ENCODE measurements at places on chromosomes 2 and 18.

DNA sequence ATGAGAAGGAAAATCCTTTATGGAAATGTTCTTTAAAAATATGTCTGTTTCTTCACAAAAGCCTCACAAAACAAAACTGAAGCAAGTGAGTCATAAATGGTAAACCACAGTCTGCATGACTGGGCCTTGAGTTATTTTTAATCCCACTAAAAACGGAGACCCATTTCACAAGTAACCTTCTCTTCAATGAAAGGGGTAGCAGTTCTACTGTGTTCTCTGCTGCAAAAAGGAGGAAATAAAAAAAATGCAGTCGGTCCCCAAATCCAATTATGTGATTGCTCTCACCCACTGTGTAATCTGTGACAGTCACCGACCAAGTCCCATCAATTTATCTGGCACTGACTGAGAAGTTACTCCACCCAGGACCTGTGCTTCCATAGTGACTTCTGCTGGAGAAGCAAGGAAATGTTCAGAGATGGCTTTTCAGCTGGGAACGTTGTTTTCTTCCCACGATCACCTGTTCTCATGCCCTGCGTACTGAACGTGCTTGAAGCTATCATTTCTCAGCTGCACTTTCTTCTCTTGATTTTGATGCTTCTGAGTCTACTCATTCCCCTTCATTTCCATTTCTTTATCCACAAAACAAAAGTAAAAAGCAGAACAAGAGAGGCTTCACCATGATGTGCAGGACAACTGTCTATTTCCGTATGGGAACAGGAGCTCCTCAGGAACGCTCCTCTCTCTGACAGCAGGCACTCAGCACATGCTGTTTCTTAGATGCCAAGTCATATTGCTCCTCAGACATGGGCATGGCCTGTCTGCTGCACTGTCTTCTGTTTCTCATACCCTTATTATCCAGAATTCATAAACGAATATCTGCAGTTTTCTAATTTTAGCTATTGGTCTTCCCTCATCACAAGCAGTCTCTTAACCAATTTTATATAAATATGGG, 80.0 kb upstream of the TMEM200C start:
- H3K27me3 ChIP-seq = no peaks in the 10 kb centered on the region
- no peak for DNase-seq
- H3K27ac ChIP-seq = no peak overlapping the region
- H3K4me1 ChIP-seq = no peaks in the 10 kb centered on the region

DNA sequence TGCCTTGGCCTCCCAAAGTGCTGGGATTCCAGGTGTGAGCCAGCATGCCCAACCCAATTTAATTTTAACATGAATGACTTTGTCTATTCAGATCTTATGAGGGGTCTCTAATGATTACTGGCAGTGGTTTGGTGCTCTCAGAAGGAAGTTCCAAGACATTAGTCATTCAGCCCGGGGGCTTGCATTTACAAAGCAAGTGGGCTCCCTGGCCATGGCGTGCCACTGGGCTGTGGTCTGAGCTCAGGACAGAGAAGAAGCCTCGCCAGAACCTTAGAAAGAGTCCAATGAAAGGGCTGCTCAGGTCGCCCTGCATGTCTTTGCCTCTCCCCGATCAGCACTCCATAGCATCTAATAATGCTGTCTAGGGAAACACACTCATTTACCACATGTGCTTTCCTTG, 182.6 kb upstream of the CHAC2 start:
- no peaks in the 10 kb centered on the region for H3K4me1 ChIP-seq
- no peak overlapping the region for H3K4me3 ChIP-seq
- H3K36me3 ChIP-seq = no peaks in the 10 kb centered on the region
- DNase-seq = no peak
- H3K27me3 ChIP-seq = no peaks in the 10 kb centered on the region

DNA sequence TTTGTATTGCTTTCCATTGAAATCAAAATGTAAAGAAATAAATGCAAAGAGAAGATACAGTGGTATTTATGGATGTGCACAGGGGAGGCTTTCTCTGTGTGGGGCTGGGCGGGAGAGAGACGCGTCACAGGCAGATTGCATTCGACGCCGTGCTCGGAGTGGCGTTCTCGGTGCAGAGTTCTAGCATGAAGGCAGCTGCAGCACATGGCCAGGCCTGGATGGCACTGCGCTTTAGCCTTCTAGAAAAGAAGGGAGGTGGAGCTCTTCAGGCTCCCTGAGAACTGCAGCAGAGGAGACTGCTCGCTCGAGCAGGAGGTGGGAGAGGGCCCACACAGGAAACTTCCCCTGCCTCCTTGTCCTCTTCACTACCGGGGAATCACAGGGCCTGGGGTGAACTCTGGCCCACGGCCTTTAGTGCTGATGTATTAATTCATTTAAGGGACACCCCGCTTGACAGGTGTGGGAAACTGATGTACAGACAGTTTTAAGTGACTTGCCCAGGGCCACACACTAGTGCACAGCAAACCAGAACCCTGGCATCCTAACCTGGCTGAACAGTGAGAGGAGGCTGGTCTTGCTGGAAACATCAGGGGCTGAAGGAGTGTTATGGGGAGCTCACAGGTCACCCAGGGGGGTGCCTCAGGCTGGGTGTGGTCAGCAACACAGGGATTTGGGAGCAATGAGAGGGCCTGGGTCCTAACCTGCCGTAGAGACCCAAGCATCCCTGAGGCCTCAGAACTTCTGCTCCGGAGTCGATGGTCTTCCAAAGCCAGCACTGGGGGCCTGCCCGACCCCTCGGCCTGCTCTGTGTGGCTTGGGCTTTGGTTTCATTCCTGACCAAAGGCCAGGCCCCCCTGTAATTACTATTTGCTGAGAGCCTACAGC, 199.9 kb downstream of the HDAC4 start:
- no peaks in the 10 kb centered on the region for H3K27me3 ChIP-seq
- H3K27ac ChIP-seq = no peak overlapping the region
- no peaks in the 10 kb centered on the region for H3K4me1 ChIP-seq
- no peak overlapping the region for H3K4me3 ChIP-seq
- DNase-seq = no peak

DNA sequence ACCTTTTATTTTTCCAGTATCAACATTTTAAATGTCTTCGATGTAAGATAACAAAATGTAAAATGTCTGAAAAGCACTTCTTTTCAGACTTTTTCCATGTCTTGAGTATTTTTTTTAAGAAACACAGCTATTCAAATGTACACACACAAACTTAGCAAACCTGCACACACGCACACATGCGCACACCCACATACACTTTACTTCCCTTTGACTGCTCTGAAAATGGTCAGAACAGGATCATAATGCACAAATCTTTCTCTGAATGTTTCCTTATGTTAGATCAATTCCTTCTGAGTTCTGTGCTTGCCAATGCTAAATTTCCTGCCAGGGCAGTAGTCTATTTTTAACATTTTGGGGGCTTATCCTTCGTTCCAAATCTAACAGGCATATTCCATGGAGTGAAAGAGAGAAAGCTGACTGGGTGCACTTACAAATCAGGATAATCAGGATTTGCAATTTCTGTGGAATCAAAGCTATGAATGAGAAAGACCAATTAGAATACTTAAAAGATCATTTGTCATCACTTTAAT, 136.3 kb downstream of the ZEB2 start:
- no peak overlapping the region for H3K27ac ChIP-seq
- no peak overlapping the region for H3K4me3 ChIP-seq
- no peaks in the 10 kb centered on the region for H3K36me3 ChIP-seq
- no peak for DNase-seq
- peaks cover 3% of the 10 kb centered on the region for H3K4me1 ChIP-seq

DNA sequence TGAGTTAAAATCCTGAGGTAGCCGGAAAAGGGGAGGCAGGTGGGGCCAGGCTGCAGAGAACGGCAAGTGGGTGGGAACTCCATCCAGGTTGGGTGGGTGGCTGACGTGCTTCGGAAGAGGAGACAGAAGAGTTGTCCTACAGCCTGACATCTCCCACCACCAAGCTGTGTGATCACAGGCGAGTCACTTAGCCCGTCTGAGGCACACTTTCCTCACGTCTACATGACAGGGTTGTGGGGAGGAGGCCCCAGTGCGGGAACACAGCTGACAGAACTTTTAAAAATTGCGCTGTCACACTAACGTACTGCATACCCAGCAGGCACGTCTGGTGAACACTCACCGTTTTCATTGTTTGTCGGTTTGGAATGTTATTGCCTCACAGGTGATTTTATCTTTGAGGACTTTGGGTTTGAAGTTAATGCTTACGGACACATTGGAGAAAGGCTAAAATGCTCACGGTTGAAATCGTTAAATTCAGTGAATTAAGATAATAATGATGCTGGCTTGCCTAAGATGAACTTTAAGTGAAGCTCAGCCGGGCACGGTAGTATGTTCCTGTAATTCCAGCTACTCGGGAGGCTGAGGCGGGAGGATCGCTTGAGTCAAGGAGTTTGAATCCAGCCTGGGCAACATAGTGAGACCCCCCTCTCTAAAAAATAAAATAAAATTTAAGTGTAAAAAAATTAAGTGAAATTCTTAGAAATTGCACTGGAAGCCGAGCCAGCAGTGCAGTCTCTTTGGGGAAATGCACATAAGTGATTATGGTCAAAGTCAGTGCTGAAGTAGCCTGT, 8.9 kb downstream of the EMILIN2 start:
- no peak for DNase-seq
- no peak overlapping the region for H3K27ac ChIP-seq
- no peaks in the 10 kb centered on the region for H3K4me1 ChIP-seq
- H3K27me3 ChIP-seq = peaks cover 18% of the 10 kb centered on the region

DNA sequence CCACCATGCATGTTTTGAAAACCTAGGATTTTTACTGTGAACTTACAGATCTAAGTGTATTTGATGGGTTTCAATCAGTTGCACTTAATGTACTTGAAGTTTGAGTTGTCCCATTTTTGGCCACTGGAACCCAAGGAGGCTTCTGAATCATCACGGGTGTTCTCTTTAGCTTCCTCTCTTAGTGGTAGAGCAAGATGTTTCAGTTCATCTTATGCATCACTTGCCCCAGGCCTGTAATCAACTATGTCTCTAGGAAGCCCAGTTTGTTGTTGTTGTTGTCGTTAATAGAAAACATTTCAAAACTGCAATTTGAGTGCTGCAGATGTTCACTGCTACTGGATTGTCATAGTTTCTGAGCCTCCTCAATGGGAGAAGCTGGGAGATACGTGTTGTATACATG, 97.0 kb downstream of the FHOD3 start:
- no peak overlapping the region for H3K4me3 ChIP-seq
- no peaks in the 10 kb centered on the region for H3K4me1 ChIP-seq
- no peaks in the 10 kb centered on the region for H3K36me3 ChIP-seq
- no peak overlapping the region for H3K27ac ChIP-seq
- H3K27me3 ChIP-seq = no peaks in the 10 kb centered on the region
- DNase-seq = no peak

Measured in endothelial cell of umbilical vein (primary cell).